ENCODE measurements at places on chromosomes 12 and 14.
A peak's percentile ranks its signal among the peaks of the same experiment; 100 is the strongest.

DNA sequence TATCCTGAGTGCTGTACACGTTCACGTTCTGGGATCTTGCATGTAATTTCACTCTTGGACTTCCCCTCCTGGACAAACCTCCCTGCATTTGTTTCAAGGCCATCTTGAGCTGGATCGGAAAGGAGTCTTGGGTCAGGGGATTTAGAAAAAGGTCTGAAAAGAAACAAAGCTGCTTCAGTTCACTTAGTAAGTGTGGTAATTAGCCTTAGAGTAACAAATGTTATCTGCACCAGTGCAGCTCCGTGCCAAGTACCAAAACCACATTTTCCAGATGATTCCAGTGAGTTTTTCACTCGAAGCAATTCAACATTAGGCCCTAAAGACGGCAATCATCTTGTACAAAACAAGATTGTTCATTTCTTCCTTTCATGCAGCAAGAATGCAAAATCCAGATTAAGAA is 39.4 kb upstream of the ATXN2 start:
- no peak for DNase-seq

GRCh38 chr14:74257078-74257940 is 18.1 kb downstream of the VSX2 start:
- peak; percentile 78 for DNase-seq

DNA sequence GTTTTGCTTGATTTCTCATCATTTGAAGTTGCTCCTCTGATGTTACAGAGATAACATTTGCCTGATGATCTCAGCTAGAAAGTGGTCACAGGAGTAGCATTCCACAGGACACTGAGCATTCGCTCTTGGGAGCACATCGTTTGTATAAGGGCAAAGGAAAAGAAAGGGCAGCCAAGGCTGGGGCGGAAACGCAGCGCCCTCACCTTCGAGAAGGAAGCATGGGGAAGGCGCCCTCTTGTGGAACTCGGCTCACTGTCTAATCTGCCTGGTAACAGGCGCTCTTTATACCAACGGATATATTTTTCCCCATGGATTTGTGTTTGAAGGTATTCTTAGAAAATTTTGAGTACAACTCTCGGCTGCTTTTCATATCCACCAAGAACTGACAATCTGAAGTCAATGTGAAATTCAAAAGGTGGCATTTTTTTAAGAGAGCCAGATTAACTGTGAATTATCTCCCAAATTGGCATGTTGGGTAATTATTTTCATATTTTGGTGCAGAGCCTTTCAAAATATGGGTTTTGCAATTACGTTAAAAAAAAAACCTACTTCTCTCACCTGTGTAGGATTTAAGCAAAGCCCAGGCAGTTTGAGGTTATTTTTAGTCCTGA is 172.7 kb downstream of the CAND1 start:
- peak; percentile 94 for DNase-seq

DNA sequence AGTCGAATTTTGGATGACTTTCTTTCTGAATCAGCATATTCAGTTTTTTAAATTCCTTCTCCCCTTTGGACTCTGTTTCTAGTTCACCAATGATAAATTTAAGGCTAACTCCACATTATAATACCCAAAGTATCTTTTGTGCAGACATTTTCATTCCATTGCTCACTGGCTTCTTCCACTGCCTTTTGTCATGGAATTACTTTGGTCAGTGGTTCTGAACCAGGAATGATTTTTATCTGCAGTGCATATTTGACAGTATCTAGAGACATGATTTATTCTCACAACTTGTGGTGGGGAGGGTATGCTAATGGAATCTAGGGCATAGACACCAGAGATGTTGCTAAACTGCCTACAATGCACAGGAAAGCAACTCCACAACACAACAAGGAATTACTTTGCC is 234.4 kb upstream of the PRKD1 start:
- DNase-seq, result no peak

- DNase-seq, result no peak
Observed at GRCh38 chr12:49920241-49920914, 16.7 kb upstream of the FAIM2 start.

DNA sequence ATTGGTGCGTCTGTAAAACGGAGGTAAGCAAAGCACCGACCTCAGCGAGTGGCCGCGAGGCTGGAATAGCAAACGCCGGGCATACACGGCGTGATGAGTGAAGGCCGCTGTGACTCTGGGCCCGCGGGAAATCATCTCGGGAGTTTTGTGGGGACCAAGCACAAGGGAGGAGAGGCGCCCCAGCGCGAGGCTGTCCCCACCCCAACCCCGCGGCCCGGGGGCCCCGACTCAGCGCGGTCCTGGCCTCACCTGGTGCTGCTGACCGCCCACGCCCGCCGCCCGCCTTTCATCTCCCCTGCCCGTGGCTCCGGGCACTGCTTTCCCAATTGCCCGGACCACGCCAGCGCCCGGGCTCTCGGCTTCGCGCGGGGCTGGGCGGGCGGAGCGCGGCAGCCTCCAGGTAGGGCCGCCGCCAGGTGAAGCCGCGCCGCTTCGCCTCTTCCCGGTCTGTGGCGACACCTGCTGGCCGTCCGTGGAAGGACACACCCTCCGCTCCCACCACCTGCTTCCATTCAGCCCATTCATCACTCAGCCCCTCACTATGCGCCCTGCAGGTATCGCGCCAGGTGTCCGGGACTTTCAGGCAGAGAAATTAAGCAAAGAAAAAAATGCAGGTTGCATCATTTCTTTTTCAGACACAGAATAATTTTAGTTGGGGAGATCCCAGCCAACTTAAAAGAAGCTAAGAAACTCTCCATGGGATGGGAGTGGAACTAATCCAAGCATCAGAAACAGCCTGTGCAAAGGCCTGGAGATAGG is 360.4 kb downstream of the MED13L start:
- peak; percentile 85 for DNase-seq

DNA sequence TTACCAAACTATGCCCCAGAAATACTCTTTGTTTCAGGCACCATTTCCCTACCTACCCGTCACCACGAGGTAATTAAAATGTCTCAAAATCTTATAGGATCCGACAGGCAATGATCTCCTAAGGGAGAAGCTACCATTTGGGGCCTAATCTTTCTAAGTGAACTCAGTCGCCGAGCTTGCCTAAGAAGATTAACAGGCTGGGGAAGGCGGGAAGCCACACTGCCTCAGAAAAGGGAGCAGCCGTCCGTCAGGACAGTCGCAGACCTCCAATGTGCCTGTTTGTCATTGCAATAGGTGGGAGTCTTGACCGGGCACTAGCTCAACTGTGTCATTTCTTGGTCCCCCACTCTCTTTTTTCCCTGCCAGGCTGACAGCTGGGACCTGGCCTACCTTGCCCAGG is 4.6 kb downstream of the TTC7B start:
- DNase-seq, result no peak

DNA sequence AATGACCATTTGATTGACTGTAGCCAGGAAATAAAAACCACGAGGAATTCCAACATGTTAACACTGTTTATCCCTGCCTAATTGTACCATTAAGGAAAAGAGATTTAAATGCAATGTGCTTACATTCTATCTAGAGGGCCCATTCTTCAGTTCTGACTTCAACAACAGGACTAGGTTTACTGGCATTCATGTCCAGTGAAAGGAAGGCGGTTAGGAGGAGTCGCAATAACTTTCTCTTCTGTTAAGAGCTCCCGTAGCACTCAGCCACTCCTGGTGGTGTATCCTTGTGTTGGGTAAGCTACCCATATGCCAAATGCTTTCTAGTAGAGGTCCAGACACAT is 154.7 kb downstream of the STXBP6 start:
- DNase-seq, result peak; percentile 10

DNA sequence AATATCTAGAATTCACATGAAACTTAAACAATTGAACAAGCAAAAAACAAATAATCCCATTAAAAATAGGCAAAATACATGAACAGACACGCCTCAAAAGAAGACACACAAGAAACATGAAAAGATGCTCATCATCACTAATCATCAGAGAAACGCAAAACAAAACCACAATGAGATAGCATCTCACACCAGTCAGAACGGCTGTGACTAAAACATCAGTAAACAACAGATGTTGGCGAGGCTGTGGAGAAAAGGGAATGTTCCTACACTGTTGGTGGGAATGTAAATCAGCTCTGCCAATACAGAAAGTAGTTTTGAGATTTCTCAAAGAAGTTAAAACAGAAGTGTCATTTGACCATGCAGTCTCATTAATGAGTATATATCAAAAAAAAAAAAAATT is 121.3 kb downstream of the PTPRO start:
- no peak for DNase-seq

GRCh38 chr12:55877824-55878223 is 35.1 kb upstream of the MMP19 start:
- no peak for DNase-seq

- DNase-seq, result no peak
Observed at GRCh38 chr14:106107703-106108102, 581.3 kb downstream of the TMEM121 start.

DNA sequence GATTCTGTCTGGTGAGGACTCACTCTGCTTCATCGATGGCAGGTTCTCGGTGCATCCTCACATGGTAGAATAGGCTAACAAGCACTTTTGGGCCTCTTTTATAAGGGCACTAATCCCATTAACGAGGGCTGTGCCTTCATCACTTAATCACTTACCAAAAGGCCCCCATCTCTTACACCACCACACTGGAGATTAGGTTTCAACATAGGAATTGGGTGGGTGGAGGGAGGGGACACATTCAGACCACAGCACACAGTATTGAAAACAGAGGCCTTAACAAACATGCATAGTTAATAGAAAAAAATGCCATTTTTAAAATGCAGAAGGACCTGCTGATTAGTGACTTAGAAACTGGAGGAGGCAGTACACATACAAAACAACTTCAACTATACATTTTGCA is 61.6 kb downstream of the SPPL3 start:
- DNase-seq, result no peak

- DNase-seq, result peak; percentile 36
Observed at GRCh38 chr12:118617611-118618450, 241.5 kb downstream of the SUDS3 start.

GRCh38 chr14:28608443-28608842 is 158.1 kb upstream of the FOXG1 start:
- no peak for DNase-seq

DNA sequence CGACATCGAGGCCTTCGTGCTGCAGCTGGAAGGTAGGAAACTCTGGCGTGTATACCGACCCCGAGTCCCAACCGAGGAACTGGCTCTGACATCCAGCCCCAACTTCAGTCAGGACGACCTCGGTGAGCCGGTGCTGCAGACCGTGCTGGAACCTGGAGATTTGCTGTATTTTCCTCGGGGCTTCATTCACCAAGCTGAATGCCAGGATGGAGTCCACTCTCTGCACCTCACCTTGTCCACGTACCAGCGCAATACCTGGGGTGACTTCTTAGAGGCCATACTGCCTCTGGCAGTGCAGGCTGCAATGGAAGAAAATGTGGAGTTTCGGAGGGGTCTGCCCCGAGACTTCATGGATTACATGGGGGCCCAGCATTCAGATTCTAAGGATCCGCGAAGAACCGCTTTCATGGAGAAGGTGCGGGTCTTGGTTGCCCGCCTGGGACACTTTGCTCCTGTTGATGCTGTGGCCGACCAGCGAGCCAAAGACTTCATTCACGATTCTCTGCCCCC is 1.4 kb downstream of the RIOX1 start:
- peak; percentile 26 for DNase-seq

- no peak for DNase-seq
Observed at GRCh38 chr14:29654901-29655550, 272.6 kb downstream of the PRKD1 start.

DNA sequence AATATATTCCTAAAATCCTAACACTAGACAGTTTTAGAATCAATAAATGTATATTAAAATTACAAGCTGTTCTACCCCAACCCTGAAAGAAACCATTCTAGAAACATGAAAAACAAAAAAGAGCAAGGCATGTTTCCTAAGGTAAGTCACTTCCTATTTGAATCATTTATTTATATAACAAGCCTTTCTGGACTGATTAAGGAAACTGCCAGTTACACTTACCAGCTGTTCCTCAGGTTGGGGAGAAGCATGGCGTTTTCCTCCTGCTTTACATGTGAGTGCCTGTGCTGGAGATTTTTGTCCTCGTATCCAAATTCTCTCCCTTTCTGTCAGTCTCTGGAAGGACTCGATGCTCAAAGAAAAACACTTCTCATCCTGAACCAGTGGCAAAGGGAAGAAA is 183.3 kb downstream of the EFCAB11 start:
- DNase-seq, result no peak

- no peak for DNase-seq
Observed at GRCh38 chr12:101653030-101653429, 44.4 kb upstream of the CHPT1 start.

DNA sequence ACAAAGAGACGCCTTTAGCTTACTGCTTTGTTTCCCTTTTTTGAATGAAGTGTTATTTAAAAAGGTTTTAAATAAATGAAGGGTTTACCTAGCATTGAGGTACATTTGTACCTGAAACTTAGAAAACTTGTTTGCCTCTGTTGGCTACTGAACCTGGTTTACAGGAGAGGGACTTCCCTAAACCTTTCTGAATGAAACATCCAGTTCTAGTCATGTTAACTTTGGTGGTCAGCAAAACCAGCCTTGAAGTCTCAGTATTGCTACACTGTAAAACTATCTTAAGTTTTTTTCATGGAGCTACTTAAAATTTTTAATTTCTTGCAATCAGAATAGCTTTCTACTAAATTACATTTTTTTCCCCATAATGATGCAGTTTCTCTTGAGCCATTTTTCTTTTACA is 38.2 kb downstream of the RASSF8 start:
- no peak for DNase-seq

DNA sequence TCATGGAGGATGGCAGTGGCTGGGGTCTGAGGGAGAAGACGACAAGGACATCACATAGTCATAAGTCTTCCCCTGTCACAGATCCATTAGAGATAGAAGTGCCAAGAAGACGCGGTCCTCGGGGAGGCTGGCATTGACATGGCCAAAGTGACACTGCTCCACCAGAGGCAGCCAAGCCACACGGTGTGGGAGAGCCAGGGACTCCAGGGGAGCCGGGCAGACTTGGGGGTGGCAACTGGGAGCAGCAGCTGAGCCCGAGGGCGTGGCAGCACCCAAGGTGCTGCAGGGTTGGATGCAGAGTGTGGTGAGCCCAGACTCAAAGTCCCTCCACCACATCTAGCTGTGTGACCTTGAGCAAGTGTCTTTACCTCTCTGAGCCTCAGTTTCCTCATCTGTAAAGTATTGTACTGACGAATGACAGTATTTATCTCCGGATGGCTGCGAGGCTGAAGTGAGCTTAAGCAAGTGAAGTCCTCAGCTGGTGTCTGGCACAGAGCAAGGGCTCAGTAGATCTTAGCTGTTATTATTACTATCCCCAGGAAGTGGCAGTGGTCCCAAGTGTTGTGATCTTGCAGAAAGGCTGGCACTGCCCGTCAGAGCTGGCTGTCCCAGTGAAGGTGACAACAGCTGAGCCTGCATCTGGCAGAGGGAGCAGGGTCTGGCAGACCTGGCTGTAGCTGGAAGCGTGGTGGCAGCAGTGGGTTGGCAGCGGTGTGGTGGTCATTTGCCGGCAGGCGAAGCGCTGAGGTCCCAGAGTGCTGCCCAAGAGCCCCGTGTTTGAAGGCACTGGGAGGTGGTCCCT is 54.9 kb downstream of the ZNF664 start:
- DNase-seq, result no peak

DNA sequence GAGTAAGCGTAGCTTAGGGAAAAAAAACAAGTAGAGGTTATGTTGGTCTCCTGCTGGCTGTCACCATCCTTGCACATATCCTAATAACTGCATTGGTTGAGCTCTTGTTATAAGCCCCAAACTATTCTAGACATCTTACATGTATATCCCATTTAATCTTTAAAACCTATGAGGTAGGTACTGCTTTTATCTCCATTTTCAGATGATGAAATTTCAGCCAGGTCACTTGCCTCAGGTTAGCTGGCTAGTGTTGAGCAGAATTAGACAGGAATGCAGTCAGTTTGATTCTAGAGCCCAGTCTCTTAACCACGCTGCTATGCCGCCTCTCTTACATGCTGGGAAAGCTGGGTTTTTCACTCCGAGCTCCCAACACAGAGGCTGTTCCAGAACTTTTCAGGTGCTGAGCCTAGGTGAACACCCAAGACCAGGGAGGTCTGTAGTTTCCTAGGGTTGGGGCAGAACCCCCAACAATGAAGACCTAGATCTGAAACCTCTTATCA is 269.9 kb upstream of the RGS6 start:
- DNase-seq, result no peak
